ENCODE measurements at places on chromosomes 4 and X.

GRCh38 chr4:85102606-85103005 lies 136.1 kb upstream of the WDFY3 start:
- no peak for DNase-seq

DNA sequence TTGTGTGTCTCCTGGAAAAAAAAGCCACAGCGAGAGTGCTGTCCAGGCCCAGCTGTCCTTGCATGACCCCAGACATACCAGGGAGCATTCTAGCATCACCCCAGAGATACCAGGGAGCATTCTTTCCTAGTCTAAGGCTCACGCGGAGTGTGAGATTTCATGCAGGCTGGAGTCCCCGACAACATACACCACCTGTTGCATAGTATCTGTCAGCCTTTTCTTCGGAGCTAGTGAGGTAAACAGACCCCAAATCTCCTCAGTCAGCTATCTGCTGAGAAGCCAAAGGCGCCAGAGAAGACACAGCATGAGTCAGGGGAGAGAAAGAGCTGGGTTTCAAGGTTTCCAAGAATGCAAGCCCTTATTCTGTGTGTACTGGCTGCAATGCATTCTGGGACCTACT lies 23.1 kb upstream of the ZXDA start:
- no peak for DNase-seq

DNA sequence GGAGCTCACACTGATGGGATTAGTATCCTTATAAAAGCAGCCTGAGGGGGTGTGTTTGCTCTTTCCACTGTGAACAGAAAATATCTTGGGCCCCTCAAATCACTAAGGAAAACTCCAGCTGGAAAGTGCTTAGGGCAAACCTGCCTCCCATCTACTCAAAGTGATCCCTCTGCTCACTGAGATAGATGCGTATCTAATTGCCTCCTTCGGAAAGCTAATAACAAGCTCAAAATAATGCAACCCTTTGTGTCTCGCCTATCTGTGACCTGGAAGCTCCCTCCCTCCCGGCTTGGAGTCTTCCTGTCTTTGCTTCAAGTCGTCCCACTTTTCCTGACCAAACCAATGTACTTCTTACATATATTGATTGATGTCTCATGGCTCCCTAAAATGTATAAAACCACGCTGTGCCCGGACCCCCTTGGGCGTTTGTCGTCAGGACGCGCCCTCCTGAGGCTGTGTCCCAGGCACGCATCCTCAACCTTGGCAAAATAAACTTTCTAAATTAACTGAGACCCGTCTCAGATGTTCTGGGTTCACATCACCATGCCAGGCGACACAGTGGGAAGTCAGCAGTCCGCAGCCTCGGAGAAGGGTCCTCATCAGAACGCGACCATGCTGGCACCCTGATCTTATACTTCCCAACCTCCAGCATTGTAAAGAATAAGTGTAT lies 34.1 kb upstream of the SORCS2 start:
- no peak for DNase-seq

DNA sequence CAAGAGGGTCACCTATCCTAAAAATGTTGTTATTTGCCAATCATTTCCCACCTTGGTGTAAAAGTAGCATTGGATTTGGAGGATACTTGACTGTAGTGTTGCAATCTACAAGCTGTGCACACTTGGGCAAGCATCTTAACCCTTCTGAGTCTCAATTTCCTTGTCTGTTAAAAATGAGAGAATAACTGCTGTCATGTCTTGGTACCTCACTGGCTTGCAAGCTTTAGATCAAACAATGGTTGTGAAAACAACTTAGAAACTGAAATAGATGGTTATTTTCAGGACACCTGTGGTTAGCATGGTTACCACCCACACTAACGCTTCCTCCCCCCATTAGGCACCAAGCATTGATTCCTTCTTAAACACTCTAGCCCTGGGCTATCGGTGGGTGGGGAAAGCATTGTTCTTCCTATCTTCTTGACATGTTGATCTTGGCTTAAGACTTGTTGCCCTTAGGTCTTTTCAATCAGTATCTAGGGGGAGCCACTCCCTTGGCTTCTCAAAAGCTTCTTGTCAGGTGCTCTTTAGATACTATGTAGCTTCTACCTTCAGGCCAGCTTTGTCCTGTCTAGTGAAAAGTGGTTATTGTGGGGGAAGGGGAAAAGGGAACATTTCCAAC lies 10.6 kb upstream of the AMOT start:
- no peak for DNase-seq

GRCh38 chr4:136558940-136559494 lies 973.3 kb downstream of the PCDH18 start:
- no peak for DNase-seq

GRCh38 chr4:168883513-168883912 lies 126.5 kb downstream of the CBR4 start:
- DNase-seq: no peak

- DNase-seq: no peak
These were observed 1339.5 kb upstream of the AGA start for GRCh38 chr4:178781779-178782178.

- DNase-seq: no peak
These were observed 133.2 kb upstream of the RPS6KA3 start for GRCh38 chrX:20399728-20400414.

DNA sequence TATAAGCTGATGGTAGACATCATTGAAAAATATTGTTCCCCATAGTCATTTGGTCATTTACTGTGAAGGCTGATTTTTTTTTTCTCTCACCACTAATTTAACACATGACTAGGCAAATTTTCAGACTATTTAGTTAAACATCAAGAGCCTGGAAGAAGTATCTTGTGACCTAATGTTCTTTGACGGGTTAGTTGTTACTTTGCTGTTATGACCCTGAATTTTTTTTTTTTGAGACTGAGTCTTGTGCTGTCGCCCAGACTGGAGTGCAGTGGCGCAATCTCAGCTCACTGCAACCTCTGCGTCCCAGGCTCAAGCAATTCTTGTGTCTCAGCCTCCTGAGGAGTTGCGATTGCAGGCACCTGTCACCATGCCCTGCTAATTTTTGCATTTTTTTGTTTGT lies 67.0 kb downstream of the HPF1 start:
- DNase-seq: no peak

DNA sequence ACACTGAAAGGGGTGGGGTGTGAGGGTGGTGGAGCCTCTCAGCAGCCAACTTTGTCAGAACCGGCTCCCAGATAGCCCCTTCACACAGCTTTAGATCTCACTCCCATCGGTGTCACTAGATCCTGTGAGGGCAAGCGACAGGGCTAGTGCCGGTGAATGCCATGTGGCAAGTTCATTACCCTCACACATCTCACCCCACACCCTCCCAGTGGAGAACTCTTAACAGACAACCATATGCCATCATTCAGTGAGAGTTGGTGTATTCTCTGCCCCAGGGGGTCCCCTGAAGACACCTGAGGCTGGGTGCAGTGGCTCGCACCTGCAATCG lies 15.3 kb downstream of the SEPTIN6 start:
- no peak for DNase-seq

DNA sequence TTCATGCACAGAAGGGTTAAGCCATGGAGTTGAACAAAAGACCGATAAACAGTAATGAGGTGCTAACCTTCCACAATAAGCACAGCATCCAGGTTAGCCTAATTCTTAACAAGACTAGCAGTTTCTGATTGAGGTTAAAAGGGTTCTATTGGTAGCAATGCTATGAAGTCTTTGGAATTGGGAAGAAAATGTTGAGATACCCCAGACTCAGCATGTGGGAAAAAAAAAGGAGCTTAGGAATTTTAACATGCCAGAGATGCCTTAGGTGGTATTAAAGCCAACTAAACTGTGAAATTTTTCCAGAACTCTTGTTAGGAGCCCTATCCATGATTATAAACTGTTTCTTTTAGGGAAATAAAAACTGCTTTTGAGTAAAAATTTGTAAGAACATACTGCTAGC lies 391.7 kb downstream of the GABRG1 start:
- no peak for DNase-seq

- DNase-seq: no peak
These were observed 46.1 kb downstream of the PSAPL1 start for GRCh38 chr4:7388627-7389026.

- no peak for DNase-seq
These were observed 72.1 kb downstream of the COX18 start for GRCh38 chr4:72997409-72997808.

Data from cortex of kidney (tissue), 1 donor.